ENCODE measurements at places on chromosomes 3 and 15. TPM values are rescaled to one million over a fixed set of nuclear protein-coding genes. Genes with fewer than 3 reads are reported as not detected.
A peak's percentile ranks its signal among the peaks of the same experiment; 100 is the strongest.

DNA sequence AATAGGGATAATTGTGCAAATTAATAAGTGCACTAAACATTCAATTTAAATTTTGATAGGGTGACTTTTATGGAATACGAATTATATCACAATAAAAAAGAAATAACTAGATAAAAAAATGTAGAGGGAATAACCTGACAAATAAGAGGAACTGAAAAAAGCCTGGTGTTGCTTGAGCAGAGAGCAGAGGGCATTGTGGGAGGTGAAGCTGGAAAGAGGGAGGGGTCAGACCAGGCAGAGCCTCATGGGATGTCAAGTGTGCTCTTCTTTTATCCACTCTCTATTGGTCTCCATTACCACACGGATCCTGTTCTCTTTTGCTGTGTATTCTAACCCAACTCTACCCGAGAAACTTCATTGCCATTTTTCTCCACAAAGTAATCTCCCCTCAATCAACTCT is 264.0 kb upstream of the CRBN start:
- no peak for ATAC-seq

The DYNC1LI1 gene
- 21.3 TPM for total RNA-seq

DNA sequence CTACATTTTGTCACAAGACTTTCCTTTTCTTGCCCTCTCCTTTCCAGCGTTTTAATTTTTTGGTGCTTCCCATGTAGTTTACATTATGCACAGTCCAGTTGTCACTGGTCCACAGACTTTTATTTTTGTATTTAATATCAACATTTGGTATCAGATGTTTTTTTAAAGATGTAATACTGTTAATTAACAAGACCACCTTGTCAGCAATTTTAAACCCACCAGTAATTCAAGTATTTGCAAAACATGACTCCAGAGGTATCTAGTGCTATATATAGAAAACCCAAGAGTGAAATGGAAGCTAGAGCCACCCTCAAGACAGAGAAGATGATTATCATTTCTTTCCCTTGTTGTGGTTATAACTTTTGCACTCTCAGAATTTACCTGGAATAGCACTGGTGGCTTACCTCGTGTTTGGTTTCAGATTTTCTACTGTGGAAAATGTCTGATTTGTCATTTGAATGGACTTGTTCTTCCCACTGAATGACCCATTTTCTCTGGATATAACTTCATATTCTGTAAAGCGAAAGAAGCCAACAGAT is 56.2 kb downstream of the TFG start:
- no peak for ATAC-seq

DNA sequence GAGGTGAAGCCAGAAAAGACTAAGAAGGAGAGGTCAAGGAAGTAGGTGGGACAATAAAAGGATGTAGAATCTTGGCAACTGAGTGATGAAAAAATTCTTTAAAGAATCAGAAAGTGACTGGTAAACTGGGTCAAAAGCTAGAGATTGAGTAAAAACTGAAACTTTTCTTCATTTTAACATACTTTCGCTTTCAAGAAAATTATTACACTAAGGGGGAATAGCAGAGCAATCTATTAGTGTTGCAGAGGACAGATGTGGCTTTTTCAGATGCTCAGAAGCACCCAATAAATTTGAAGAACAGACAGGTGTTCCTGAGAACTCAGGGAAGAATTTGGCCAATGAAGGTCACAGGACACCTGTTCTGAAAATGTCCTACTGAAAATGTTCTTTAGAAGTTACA is 805.4 kb upstream of the ALCAM start:
- ATAC-seq: no peak

The SEMA6D gene
- 0.92 TPM for total RNA-seq

The LARP6 gene
- total RNA-seq: 1.4 TPM

The TPRG1 gene
- 30.4 TPM for total RNA-seq

The SCAANT1 gene
- total RNA-seq: not detected

The TMIE gene
- total RNA-seq: 1.6 TPM

DNA sequence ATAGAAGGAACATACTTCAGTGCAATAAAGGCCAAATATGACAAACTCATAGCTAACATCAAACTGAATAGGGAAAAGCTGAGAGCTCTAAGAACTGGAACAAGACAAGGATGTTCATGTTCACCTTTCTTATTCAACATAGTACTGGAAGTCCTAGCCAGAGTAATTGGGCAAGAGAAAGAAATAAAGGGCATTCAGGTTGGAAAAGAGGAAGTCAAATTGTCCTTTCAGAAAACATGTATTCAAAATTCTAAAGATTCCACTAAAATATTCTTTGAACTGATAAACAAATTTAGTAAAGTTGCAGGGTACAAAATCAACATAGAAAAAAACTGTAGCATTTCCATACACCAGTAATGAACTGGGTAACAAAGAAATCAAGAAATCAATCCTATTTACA is 12.2 kb upstream of the ZNF197 start:
- ATAC-seq: no peak

DNA sequence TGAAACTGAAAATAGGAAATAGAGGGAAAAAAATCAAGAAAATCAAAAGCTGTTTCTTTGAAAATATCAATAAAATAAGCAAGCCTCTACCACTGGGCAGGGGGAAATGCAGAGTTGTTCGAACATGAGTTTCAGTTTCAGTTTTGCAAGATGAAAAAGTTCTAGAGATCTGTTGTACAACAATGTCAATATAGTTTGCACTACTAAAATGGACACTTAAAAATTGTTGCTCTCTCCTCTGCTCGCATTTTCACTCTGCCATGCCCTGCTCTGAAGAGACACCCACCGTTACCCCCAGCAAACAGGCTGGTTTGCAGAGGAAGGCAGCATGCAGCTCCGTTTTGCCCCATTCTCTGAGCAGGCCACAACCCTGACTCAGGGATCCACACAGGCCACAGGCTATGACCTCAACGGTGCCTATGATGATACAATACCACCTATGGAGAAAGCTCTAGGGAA is 64.5 kb downstream of the ZNF148 start:
- no peak for ATAC-seq

The SLC22A13 gene
- 0.64 TPM for total RNA-seq

- peak; percentile 100 for ATAC-seq
Observed at GRCh38 chr3:130975251-130975650, 51.4 kb downstream of the ASTE1 start.

- ATAC-seq: no peak
Observed at GRCh38 chr3:7962301-7962700, 539.3 kb upstream of the LMCD1 start.

GRCh38 chr3:78659386-78659987 is 1108.3 kb downstream of the ROBO1 start:
- ATAC-seq: no peak

The ECE2 gene
- total RNA-seq: not detected
